Activated CD4-positive, alpha-beta T cell treated with anti-CD3 and anti-CD28 coated beads for 24 hours (primary cell): ENCODE measurements at places on chromosomes 16 and 17.

DNA sequence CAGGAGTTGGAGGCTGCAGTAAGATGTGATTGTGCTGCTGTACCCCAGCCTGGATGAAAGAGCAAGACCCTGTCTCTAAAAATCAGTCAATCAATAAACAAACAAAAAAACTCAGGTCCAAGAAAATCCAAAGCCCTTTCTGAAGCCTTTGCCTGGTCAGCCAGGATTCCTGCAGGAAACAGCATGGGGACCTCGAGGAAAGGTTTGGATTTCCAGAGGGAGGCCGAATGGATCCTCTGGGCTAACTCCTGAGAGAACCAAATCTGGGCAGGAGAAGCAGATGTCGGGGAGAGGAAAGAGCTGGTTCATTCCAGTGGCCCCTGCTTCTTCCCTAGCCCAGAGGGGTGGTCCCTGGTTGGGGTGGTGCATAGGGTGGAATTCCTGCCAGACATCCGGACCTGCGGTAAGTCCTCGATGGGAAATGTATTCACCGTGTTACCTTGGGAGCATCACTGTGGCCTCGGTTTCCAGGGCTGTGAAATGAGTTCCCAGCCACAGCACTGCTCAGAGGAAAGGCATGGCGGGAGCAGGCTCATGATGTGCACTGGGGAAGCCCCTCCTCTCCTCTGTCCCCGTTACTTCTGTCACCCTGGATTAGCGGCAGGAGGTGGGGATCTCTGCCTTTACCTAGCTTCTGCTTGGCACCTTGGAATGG is 75.1 kb downstream of the CYLD start:
- DNase-seq, result no peak

- DNase-seq, result no peak
Measured at GRCh38 chr16:54422159-54422558, 135.6 kb upstream of the IRX3 start.

GRCh38 chr17:80499961-80500665 is 23.7 kb upstream of the NPTX1 start:
- no peak for DNase-seq

- DNase-seq, result no peak
Measured at GRCh38 chr17:55159251-55159650, 105.5 kb upstream of the HLF start.

DNA sequence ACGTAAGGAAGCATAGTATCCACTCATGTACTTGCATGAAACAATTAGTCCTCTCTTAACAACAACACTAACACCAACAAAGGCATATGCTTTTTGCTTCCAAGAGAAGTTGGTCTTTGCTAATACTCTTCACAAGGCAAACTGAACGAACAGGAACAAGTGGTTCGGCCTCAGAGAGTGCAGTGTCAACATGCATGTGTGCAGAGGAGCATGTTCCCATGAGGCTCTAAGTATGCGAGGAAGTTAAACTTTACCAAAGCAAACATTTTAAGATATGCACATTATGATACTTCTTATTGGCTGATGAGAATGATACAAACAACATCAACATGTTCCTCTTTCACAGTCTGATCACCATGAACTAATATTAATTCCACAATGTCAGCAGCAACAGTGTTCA is 285.3 kb upstream of the IRX5 start:
- DNase-seq, result no peak

DNA sequence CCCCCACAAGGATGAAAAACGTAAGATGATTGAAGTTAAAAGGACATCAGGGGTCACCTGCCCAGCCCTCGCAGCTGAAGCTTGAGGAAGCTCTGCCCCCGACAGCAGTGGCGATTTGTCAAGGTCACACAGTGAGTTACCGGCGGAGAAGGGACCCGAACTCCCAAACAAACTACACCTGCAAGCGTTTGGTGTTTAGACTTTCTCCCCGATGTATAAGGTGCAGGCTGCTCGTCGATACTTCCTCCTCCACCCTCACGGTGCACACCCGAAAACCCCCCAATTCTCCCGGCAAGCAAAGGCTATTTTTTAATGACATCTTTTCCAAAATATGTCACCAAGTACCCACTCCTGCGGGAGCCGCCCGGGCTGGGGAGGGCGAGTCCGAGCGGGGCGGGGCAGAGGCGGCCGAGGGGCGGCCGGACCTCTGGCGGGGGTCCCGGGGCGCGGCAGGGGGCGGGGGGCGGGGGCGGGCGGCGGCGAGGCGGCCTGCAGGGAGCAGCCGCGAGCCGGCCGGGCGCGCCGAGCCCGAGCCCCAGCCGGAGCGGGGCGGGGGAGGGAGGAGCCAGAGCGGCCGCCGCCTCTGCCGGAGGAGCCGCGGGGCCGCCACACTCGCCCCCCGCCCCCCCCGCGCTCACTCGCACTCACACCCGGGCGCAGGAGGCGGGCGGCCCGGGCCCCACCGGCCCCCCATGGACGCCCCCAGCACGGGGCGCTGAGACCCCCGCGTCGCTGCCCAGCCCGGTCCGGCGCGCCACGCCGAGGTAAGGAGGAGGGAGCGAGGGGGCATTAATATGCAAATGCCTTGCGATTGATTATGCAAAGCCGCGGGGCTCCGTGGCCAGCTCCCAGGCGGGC is at the start of gene THRA:
THRA (plus strand) TSS at position 637 of the 858 bp plus-strand sequence. CDS start 11,524 bp downstream, outside the sequence.
- peak; percentile 44 for DNase-seq

DNA sequence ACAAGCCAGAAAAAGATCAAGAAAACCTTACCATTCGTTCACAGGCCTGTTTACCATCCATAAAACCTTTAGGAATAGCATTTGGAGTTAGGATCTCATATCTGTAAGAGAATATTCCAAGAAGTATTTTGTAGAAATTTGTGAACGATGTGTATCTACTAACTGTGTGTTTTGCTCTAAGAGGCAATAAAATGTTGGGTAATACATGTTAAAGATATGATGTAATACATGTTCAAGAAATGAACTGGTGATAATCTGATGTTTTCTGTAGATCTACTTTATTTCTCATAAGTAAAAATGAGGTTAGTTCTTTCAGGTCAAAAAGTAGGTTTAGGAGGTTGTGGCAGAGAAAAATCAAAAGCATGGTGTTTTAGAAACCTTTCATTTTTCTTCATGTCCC is 83.2 kb downstream of the NDEL1 start:
- no peak for DNase-seq

DNA sequence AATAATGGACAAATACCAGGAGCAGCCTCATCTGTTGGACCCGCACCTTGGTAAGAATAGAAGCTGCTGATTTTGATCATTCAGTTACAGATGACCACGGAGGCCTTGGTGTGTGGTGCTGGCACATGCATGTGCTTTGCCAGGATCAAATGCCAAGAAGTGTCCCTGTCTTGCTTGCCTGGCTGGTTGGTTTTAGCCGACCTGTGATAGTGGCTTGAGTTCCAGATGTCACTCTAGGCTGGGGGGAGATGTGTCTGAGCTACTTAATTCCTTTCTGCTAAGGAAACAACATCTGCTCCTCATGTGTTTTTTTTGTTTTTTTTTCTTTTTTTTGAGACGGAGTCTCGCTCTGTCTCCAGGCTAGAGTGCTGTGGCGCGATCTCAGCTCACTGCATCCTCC is 4.3 kb downstream of the TBCD start:
- DNase-seq, result no peak

- DNase-seq, result no peak
Measured at GRCh38 chr16:3164121-3164991, 23.6 kb upstream of the OR1F1 start.

DNA sequence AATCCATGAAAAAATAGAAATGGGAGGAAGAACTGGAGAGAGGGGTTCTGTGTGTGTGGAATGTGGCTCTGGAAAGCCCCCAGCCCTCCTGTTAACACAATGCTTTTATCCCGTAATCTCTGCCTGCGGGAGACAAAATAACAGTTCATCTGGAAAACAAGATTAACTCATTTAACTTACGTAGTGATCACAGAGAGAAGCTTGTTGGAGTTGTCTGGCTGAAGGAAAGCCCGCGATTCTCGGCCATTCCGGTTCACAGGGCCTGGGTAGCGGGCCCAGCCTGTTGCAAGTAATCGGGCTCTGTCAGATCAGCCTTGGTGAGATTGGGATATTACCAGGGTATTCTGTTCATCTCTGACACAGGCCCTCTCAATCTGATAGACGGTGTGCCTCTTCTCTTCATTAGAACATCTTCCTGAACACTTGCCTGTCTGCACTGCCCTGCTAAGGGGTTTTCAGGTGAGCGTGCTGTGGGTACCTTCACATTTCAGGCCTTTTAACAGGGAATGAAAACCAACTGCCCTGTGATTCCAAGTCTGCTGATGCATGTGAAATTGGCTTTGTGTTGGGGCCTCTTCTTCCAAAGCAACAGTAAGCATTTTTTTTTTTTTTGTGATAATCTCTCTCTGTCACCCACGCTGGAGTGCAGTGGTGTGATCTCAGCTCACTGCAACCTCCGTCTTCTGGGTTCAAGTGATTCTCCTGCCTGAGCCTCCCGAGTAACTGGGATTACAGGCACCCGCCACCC is 609.9 kb downstream of the WWOX start:
- no peak for DNase-seq

DNA sequence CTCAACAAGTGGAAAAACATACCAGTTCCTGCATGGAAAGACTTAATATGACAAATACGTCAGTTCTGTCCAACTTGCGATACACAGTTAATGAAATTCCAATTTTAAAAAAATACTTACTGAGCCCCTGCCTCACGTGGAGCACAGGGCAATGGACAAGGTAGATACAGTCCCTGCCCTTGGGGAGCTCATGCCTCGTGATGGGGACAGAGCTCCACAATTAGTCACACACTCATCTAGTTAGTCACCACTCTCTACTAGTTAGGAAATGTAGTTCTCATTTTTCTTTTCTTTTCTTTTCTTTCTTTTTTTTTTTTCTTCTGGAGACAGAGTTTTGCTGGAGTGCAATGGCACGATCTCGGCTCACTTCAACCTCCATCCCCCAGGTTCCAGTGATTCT is 74.7 kb upstream of the CDH5 start:
- DNase-seq, result no peak

DNA sequence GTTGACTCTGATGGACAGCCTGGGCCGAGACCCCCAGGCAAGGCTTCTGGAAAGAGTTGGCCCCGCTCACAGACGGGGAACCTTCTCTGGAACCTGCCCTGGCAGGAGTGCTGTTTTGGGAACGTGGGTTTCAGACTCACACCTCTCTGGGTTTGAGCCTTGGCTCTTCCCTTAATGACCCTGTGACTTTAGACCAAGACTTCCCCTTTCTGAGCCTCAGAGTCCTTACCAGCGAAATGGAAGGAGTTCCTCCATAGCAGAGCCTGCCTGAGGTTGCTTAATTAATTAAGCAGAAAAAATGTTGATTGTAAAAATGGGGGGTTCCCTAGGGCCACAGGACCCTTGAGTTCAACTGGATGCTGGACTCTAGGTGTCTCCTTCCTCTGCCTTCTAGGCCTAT is 408.2 kb downstream of the SEC14L1 start:
- no peak for DNase-seq

DNA sequence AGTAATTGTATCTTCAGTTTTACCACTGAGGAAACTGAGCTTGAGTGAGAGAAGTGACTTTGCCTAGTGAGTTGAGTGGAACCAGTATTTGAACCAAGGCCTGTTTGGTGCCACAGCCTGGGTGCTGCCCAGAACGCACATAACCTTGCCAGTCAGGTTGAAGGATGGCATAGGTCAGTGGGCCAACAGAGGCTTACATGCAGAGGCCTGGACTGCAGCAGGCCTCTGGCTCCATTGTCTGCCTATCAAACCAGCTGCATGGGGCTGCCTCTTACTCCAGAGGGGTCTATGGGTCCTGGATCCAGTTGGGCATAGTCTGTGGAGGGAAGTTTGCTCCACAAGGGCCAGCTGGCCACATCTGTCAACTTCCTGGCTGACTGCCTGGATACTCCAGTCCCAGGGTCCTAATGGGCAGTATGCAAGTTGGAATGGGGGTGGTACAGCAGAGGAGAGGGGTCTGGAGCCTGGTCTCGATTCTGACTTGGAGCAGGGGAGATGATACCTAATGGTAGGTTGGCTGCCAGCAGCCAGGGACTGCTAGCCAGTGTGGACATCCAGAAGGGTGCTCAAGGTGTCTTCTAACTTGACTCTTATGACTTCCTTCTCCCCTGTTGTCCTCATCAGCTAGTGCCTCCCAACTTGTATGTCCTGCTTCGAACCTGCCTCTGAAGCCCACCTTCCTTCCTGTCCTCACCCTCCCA is 11.1 kb upstream of the RNF112 start:
- DNase-seq, result no peak

DNA sequence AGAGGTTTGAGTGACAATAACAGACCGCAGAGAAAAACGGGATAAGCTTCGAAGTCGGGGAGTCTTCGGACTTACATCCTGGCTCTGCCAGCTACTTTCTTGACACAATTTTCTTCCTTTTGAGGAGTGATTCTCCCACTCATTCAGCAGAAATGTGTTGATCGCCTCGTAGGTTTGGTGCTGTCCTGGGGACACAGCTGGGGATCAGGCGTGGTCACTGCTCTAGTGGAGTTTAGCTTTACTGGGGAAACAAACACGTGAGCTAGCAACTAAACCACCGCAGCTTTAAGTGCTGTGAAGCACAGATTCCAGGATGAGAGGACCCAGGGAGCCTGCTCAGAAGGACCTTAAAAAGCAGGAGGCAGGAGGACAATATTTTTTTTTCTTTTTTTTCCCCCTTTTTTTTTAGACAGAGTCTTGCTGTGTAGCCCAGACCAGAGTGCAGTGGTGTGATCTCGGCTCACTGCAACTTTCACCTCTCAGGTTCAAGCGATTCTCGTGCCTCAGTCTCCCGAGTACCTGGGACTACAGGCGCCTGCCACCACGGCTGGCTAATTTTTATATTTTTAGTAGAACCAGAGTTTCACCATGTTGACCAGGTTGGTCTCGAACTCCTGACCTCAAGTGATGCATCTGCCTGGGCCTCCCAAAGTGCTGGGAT is 858 bp downstream of the NUBP1 start:
- no peak for DNase-seq

DNA sequence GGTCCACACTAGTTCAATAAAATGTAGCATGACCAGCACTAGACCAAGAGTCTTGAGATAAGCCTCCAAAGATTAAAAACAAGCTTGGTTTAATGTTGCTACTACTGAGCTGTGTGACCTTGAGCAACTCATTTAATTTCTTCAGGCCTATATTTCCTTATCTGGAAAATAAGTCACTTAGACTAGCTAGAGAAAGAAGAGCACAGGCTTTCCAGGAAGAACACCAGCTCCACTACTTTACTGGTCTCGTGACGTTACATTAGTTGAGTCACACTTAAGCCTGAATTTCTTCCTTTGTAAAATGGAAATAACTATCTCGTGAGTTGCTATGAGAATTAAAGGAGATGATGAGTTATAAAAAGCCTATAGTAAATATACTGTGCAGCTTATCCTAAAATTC is 5.4 kb downstream of the HELZ start:
- no peak for DNase-seq

DNA sequence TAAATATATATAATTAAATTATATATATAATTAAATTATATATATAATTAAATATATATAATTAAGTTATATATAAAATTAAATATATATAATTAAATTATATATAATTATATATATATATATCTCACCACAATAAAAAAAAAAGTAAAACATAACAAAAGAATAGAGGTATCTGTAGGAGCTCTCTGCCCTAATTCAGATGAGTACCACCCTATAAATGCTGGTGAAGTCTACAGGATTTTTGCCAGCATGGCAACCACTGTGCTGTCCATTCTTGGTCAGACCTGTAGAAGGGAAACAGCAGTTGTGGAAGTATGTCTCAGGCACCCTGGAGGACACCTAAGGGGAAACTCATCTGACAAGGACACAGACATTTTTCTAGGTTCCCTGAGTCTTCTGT is 259.7 kb downstream of the PRKCA start:
- DNase-seq, result no peak
